RWPE2 (cell line): ENCODE measurements at places on chromosomes 6 and 20.

- no peak for DNase-seq
Measured at GRCh38 chr6:163398815-163399214, 15.7 kb upstream of the QKI start.

DNA sequence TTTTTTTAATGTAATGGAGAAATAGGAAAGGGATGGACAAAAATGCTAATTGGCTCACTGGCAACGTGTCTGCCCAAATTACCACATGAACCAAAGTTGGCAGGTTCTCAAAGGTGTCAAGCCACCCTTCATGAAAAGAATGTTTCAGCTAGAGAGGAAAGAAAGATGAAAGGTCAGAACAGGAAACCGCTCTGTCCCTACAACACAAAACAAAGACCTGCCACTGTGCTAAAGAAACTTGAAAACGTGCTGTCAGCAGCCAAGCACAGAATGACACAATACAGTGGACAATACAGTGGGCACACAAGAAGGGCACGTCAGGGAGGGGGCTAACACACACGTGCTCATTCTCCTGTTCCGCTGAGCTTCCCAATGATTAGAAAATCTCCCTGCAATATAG lies 4.9 kb downstream of the PREP start:
- no peak for DNase-seq

- DNase-seq, result no peak
Measured at GRCh38 chr6:159908979-159909378, 18.2 kb downstream of the MAS1 start.

- no peak for DNase-seq
Measured at GRCh38 chr6:13049666-13050254, 278.6 kb downstream of the TBC1D7 start.

GRCh38 chr6:39886871-39887270 lies 47.4 kb downstream of the MOCS1 start:
- no peak for DNase-seq

GRCh38 chr6:14270925-14271788 lies 153.6 kb downstream of the CD83 start:
- DNase-seq, result peak; percentile 98

DNA sequence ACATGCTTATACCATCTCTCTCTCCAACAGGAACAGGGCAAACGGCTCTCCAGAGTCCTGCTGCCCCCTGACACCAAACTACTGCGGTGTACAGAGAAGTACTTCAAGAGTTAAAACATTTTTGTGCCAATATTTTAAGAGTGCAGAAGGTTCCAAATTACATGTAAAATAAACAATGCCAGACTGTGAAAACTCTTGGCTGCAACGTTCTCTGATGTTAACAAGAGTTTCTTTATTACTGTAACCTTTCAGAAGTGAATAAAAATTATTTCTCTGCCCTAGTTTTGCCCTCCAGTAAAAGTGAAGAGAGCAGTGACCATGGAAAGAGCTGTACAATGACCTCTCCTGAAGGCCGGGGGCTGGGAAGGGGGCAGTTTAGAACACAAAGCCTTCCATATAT lies 41.4 kb upstream of the FAM83C start:
- DNase-seq, result no peak

GRCh38 chr6:97294451-97294850 lies 11.4 kb upstream of the MMS22L start:
- DNase-seq, result no peak

DNA sequence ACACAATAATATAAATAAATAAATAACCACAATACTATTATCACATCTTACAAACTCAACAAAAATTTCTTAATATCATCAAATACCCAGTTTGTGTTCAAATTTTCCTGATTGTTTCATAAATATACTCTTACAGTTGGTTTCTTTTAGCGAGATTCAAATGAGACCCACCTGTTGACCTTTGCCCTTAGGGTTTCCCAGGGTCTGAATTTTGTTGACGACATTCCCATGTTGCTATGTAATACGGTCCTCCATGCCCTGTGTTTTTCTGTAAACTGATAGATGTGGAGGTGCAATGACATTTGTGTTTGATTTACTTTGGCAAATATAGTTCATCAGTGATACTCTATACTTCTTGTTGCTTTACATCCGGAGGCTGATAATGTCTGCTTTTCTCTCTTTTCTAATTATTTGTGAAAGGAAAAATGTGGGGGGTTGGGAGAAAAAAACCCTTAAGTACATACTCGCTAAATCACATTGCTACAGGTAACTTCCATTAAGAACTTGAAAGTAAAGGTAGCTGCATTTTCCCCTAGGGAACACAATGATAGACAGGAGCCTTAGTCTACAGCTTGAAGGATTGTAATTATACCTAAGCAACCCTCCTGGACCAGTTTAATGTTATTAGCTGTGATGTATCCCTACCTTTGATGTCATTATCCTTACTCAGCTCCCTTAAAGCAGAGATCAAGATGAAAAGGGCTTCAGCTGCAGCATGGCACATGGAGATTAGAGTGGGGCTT lies 6.6 kb downstream of the MOG start:
- DNase-seq, result no peak

- peak; percentile 29 for DNase-seq
Measured at GRCh38 chr6:170098428-170099170, 192.3 kb downstream of the DLL1 start.

DNA sequence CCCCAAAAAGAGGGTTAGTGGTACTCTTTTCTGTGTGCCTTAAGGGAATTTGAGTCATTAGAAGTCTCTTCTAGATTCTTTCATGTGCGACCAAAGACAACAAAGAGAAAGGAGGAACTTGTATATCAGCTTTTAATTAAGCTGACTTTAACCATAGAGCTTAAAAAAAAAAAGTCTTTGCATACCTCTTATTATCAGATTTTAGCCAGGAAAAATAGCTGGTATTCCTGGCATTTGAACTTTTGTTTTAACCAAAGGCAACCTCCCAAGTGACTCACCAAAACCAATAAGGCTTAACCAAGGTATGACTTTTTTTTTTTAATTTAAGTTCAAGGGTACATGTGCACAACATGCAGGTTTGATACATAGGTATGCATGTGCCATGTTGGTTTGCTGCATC lies 375.0 kb downstream of the CDC5L start:
- DNase-seq, result no peak

DNA sequence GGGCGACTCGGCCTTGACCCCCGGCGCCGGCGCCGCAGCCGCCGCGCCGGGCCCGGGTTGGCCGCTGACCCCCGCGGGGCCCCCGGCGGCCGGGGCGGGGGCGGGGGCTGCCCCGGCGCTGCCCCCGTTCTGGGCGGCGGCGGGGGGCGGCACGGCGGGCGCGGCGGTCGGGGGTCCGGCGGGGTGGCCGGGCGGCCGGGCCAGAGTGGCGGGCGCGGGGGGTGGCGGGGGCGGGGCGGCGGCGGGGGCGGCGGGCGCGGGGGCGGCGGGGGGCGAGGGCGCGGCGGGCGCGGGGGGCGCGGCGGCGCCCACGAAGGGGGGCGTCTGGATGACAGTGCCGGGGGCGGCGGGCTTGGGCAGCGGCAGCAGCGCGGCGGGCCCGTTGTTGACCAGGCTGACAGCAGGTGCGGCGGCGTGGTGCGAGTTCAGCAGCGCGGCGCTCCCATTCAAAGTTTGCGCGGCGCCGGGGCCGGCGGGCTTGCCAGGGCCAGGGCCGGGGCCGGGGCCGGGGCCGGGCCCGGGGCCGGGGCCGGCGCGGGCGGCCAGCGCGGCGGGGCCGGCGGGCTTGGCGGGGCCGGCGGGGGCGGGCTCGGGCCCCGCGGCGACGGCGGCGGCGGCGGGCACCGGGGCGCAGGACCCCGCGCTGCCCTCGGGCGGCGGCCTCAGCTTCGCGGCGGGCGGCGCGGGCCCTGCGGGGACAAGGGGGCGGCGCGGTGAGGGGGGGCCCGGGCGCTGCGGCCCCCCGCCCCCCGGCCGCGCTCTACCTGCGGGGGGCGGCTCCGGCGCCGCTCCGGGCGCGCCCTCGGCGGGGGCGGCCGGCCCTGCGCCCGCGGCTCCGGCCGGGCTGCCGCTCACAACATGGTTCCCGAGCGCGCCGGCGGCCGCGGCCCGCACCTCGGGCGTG lies 659 bp downstream of the TAF4 start:
- peak; percentile 78 for DNase-seq

GRCh38 chr6:2651536-2651935 lies 99.2 kb downstream of the MYLK4 start:
- DNase-seq, result no peak

GRCh38 chr6:111250791-111251354 lies 163.6 kb downstream of the SLC16A10 start:
- DNase-seq, result no peak

DNA sequence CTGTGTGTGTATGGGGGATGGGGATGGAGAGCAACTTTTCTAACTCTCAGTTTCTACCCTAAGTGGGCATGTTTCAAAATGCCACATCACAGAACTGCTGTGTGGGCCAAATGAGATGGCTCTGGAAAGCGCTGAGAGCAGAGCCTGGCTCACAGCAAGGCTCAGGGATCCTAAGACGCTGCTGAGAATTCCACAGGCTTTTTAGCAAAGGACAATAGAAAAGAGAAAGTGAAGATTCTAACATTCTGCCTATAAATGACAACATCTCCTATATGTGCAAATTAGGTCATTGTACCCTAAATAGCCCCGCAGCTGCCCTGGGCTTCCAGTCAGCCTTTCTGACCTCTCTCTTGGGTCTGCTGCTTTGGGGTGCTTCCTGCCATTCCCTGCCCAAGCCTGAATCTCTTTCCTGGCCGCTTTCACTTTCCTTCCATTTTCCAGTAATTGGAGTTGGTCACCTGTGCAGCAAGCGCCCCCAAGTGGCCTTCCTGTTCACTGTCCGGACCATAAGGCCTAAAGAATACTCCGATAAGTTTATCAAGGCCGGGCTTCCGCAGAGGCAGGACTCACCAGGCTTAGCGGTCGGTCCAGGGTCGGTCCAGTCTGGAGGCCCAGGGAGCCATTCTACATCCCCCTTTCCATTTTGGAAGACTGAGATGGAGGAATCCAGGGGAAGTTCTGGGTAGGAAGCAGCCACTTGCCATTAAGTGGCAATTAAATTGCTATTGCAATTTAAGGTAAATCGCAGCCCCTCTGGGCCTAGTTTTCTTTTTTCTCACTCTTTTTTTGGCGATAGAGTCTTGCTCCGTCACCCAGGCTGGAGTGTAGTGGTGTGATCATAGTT lies 6.7 kb upstream of the DDR1 start:
- DNase-seq, result no peak

GRCh38 chr20:58618351-58619076 lies 32.6 kb upstream of the STX16 start:
- DNase-seq, result no peak

DNA sequence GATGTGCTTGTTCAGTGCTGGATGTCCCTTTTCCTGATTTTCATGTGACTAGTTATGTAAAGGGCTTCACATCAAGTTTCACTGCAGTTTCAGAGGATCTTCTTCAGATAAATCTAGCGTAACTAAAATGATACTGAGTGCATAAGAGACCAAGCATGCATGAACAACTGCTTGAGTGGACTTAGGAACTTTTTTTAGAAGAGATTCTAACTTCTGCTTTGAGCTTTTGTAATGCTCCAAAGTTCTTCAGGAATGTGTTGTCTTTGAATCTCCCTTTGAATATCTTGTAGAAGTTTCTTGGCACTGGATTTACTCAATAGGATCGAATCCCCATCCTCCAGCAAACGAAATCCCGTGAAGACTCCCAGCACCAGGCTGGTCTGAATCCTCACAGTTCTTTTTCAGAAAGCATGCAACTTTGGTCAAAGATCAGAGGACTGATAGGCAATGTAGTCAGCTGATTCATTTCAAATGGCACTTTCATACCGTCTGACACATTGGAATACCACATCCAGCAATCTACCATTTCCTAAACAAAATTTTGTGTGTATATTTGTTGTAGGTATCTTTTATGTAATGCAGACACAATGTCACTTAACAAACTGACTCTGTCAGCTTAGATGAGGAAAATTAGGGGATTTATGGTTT lies 33.2 kb downstream of the ENPP1 start:
- no peak for DNase-seq

- DNase-seq, result no peak
Measured at GRCh38 chr6:80862756-80863155, 756.3 kb downstream of the BCKDHB start.

- no peak for DNase-seq
Measured at GRCh38 chr20:10510216-10510615, 75.1 kb downstream of the SLX4IP start.

GRCh38 chr6:3811191-3811590 lies 38.0 kb upstream of the FAM50B start:
- DNase-seq, result no peak

- DNase-seq, result no peak
Measured at GRCh38 chr6:29627755-29628418, 5.1 kb downstream of the GABBR1 start.

- no peak for DNase-seq
Measured at GRCh38 chr6:133551436-133551835, 310.3 kb downstream of the EYA4 start.

DNA sequence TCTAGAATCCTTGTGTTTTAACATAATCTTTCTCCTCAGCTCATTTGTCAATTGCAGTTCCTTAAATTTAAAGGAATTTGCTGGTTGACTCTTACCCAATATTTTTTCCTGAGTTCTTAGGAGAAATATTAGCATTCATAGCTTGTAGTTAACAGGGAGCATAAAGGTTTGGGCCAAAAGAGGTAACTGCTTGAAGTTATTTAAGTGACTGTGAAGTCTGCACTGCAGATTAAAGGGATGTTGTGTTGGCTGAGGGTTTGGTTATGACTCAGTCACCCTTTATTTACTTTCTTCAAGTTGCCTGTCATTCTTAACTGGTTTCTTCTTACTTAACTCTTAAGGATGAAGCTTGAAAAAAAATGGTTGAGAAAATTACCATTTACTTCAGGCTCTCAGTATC lies 220.3 kb upstream of the LAMP5 start:
- no peak for DNase-seq

DNA sequence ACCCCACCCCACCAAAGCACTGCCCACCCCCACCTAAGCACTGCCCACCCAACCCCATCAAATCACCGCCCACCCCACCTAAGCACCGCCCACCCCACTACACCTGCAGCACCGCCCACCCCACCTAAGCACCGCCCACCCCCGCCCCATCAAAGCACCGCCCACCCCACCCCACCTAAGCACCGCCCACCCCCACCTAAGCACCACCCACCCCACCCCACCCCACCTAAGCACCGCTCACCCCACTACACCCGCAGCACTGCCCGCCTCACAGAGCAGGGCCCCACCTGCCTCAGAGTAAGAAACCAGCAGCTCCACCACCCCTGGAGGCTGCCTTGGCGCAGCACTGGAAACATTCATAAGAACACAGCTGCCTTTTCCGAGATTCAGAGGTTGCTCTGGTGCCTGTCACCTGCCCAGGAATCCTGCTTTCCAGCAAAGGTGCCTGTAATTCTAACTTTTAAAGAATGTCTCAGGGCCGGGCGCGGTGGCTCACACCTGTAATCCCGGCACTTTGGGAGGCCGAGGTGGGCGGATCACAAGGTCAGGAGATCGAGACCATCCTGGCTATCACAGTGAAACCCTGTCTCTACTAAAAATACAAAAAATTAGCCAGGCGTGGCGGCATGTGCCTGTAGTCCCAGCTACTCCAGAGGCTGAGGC lies 148.2 kb downstream of the BMP7 start:
- DNase-seq, result no peak

DNA sequence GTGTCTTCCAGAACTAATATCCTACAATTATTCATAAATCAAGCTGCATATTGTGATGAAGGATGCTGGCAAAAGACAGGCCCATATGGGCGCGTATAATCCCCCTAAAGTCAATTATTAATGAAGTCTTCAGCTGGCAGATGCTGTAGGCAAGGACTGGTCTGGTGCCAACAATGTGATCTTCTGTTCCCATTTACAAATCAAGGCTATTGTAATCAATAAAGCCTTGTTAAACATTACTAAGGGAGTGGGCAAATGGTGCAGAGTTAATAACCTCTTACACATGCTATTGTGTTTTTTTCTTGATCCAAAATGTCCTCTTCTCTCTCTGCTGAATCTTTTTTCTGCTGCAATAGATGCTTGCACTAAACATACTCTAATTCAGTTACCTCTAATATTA lies 119.0 kb downstream of the ALDH8A1 start:
- DNase-seq, result no peak

- DNase-seq, result peak; percentile 64
Measured at GRCh38 chr6:34696189-34696738, 303 bp downstream of the ILRUN start.
